ENCODE measurements at places on chromosomes 12 and 14. TPM values are rescaled to one million over a fixed set of nuclear protein-coding genes. Genes with fewer than 3 reads are reported as not detected.

The ESR2 gene
- total RNA-seq, result 14.5 TPM

The PRKD1 gene
- total RNA-seq, result 19.8 TPM

The SUPT16H gene
- total RNA-seq, result 75.0 TPM

The GPR65 gene
- total RNA-seq, result 1.3 TPM

- no peak for DNase-seq
These were observed 28.2 kb downstream of the GLRX5 start for GRCh38 chr14:95562892-95563685.

The SLC25A21 gene
- 2.2 TPM for total RNA-seq

The ALDH2 gene
- 66.9 TPM for total RNA-seq

The C12orf50 gene
- total RNA-seq, result 0.10 TPM

The C12orf54 gene
- total RNA-seq, result 1.5 TPM

DNA sequence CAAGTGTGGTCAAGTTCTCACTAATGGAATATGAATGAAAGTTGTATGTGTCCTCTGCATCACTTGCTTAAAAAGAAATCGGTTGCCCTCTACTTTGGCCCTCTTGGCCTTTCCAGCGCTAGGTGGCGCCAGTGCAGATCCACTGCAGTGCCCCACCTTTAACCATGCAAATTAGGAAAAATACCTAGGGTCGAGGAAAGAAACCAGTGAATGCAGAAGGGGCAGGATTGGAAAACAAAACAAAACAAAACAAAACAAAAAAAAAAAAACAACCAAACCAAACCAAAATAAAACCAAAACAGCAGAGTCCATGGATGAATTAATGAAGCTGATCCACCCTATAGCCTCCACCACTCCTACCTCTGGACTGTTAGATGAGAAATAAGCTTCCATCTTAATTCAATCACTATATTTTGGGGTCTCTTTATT, 12.9 kb upstream of the NEMF start:
- DNase-seq, result peak; percentile 81

DNA sequence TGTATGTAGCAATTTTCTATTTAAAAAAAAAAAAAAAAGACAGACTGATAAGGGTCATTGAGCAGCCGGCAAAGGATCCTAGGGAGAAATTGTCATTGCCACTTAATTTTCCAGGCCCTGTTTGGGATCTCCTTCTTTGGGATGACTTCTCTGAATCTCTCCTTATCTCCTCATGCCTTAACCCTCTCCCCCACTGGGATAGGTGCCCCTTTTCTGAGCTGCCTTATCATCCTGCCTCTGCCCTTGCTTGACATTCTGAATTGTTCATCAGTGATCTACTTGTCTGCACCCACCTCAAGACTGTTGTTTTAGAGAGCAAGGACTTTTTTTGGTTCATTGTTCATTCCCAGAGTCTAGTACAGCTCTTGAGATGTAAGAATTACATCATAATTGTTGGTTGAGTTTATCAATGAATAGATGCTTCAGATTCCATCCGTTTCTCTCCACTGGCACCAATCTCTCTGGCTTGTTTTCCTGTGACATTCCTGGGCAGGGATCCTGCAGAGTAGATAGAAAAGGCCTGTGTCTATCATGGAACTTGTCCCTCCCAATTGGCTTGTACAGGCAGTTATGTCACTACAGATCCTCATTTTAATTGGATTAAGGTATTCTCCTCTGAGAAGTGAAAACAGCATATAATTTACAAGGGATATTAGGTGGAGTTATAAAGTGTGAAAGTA, 42.6 kb downstream of the SOCS2 start:
- no peak for DNase-seq

DNA sequence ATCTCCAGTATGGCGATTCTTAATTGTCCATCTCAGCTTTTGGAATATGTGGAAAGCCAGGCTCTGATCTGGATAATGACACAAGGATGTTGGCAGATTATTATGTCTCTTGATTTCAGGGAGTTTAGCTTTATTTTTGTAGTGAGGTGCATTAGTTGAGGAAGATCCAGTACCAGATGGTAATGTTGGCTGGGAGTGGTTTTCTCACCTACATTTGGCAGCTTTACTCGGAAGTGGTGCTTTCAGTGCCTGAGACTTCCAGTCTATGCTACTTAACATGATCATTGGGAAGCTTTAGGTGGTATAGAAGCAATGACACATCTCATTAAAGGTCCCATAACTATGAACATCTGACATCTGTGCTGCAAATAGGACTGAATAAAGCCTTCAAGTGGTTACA, 7.5 kb downstream of the SLC15A5 start:
- no peak for DNase-seq

- DNase-seq, result no peak
These were observed 22.5 kb downstream of the MAP3K12 start for GRCh38 chr12:53476769-53477209.

DNA sequence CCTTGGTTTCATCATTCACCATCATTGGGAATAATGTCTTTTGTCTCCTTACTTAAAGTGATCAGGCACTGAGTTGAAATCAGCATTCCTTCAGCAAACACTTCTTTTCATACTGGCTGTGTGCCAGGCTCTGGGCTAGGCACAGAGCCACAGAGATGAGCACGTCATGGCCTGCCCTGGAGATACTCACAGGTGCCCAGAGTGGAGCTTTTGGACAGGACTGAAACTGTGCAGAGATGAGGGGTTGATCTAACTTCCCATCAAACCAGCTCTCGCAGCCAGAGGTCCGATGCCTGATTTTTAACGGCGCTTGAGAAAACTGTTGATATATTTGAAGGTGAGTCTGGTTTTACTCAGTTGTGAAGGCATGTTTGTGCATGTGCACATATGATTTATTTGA, 43.1 kb downstream of the CACNA1C start:
- no peak for DNase-seq

The TESPA1 gene
- 1.3 TPM for total RNA-seq

The RNASE1 gene
- total RNA-seq, result 67.3 TPM

DNA sequence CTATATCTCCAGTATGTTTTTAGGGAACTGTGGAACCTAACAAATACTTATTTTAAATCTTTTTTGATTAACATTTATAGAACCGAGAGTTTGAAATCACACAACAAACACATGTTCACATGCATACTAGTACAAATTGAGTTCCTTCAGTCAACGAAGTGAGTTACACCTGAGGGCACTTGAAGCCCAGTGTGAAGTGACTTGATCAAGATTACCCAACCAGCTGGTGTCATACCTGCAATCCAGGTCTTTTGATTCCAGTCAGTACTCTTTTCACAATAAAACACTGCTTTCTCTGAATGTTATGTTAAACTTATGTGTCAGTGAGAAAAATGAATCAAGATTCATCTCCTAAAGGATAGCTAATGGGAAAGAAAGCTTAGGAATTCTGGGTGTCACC, 35.2 kb downstream of the VRK1 start:
- DNase-seq, result no peak

DNA sequence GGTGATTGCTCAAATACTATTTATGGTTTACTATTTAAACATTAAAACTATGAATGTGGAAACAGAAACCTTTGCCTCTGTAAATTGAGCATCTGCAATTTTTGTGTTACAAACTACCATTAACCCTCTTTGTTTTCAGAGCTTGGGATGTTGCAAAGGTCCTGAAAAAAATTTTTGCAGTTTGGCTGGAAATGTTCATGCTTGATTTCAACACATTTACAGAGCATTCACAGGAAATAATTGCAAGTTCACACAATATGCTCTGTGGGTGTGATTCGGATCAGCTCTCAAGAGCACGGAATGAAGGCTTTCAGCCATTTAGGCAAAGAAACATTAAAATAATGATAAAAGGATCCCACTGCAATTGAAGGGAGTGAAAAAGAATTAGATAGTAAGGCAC, 232.9 kb downstream of the ATP23 start:
- DNase-seq, result no peak

GRCh38 chr12:103903993-103904392, 26.2 kb upstream of the HSP90B1 start:
- DNase-seq, result no peak

DNA sequence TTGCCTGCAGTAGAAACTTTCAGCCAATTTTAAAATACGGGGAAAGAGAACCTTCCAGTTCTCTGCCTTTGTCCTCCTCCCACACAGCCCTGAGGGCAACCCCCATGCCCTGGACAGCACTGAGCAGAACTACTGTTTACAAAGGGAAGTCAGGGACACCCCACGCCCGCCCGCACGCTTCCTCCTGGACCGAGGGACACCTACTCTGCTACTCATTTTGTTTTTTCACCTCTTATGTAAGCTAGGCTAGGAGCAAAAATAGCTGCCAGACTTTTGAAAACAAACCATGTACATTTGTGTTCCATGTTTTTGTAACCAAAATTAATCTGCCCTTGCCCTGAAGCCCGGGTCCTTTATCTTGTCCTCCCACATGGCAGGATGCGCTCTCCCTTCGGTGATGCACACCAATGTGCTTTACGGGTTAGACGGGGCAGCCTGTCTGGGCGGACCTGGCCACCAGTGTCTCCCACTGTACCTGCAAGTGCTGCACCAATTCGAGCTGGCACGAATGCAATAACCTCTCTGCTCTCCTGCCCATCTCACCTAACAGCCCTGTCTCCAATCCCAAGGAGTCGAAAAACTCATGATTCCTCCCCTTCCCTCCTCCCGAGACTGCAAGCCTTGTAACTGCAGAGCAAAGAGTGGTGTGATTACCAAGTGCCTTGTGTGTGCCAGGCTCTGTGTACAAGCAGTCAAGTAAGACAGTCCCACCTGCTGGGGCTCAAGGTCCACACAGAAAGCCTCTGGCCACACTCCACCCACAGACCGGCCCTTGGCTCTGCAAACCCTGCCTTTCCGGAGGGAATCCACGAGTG, 85.2 kb downstream of the CCDC88C start:
- DNase-seq, result no peak

GRCh38 chr14:71242237-71242748, 335.0 kb downstream of the PCNX1 start:
- DNase-seq, result no peak

GRCh38 chr12:126982707-126983106, 1284.3 kb upstream of the TMEM132C start:
- DNase-seq, result no peak

DNA sequence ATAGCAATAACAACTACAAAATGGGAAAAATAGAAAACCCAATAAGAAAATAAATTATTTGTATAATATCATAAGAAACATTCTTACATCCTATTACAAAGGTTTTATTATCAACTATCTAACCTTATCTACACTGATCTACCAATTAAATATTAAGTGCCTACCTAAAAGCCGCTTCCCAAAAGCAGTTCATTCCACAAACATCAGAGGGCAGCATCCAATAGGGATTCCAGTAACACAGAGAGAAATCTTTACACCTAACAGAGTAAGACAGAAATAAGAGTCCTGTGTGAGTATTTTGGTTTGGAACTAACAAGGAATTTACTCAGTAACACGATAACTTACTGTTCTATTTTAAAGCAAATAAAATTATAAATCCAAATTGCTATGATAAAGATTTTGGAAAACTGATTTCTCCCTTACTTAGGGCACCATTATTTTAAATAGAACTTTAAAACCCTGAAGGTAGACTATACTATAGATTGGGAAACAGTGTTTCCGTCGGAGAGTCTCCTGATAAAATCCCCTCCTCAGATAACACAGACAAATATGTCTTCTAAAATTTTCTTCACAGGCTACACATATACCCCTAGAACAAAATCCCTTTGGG, 15.0 kb downstream of the GXYLT1 start:
- no peak for DNase-seq

All from ureter (tissue), 1 donor.